IPS-NIHi11 (cell line): ENCODE measurements at places on chromosomes 13 and 19.

DNA sequence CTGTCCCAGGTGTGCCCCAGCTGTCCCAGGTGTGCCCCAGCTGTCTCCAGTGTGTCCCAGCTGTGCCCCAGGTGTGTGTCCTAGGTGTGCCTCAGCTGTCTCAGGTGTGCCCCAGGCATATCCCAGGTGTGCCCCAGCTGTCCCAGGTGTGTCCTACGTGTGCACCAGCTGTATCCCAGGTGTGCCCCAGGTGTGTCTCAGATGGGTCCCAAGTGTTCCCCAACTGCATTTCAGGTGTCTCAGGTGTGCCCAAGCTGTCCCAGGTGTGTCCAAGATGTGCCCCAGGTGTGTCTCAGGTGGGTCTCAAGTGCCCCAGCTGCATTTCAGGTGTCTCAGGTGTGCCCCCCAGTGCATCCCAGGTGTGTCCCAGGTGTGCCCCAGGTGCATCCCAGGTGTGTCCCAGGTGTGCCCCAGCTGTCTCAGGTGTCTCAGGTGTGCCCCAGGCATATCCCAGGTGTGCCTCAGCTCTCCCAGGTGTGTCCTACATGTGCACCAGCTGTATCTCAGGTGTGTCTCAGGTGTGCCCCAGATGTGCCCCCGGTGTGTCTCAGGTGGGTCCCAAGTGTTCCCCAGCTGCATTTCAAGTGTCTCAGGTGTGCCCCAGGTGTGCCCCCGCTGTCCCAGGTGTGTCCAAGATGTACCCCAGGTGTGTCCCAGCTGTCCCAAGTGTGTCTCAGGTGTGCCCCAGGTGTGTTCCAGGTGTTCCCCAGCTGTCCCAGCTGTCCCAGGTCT lies 1.3 kb upstream of the GRK1 start:
- DNase-seq: no peak

GRCh38 chr13:48412881-48413351 lies at the start of gene LPAR6:
Gene LPAR6, minus strand, starts transcription at chr13:48413113. Its CDS starts 690 bp downstream, at chr13:48412423.
- DNase-seq: peak; percentile 50

DNA sequence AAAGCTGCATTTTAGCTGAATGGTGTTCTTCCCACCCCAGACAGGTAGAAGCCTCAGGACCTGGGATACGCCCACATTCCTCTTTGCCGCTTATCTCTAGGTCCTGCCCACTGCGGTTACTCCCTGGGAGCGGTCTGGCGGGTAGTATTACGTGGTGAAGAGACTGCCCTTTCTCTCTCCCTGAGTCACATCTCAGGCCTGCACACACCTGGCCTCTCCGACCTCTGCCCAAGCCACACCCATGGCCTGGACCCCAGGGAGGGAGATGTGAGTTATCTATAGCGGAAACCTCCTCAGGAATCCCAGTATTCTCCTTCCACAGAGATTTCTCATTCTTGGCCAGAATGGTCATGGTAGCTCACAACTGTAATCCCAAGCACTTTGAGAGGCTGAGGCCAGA lies 17.3 kb downstream of the RHPN2 start:
- peak; percentile 55 for DNase-seq

DNA sequence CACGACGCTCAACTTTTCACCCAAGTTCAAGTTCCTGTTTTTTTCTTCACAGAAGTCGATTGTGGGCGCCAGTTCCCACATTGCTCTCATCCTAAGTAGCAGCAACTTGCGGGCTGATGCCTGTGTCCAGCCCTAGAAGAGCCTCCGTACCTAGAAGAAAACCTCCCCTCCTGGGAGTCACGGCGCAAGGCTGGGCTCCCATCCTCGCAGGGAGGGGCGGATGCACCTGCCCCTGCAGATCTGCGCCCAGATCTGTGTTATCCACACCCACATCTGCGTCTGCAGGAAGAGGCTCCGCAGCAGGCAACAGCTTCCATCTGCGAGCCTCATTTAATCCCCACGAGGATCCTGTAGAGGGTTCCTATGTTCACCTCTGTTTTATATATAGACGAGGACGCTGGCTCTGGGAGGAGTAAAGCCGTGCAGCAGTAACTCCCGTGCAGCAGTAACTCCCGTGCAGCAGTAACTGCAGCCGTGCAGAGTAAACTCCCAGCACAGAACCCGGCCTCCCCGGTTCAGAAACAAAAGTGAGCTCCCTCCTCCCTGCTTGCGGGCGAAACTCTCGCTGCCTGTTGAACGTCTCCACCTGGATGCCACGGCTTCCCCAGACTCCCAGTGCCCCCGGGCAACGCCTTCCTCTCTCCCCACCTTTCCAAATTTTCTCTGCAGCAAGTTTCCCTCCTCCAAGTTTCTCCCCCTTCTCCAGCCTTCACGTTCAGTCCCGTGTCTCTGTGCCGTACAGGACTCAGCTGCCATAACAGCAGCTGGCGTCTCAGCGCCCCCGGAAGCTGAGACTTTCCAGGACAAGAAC lies 23.5 kb upstream of the LAIR1 start:
- DNase-seq: peak; percentile 26

DNA sequence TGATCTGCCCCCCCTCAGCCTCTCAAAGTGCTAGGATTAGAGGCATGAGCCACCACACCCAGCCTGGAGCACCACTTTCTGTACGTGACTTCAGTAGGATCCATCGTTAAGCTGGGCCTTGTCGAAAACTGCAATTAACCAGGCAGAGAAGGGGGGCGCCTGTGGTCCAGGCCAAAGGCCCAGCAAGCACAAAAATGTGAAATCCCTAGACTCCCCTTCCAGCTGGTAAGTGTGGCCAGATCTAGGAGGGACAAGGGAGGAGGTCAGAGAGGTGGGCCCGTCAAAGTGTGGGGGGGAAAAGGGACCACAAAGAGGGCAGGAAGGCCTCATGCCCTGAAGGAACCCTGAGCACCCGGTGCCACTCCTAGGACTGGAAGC lies 13.8 kb downstream of the DDX39A start:
- peak; percentile 66 for DNase-seq

DNA sequence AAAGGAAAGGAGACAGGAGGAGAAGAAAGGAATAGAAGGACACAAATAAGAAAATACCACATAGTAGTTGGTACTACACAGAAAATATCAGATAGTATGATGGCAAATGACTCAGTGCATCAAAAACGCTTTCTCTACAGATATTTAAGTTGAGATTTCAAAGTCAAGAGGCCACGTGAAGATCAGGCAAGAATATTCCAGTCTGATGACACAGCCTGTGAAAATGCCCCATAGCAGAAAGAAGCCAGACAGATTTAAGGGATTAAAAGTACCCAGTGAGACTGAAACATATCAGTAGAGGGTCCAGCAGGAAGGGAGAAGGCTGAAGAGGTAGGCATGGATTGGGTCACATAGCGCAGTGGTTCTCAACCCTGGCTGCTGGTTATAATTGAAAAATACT lies 113.7 kb downstream of the VWA8 start:
- no peak for DNase-seq

DNA sequence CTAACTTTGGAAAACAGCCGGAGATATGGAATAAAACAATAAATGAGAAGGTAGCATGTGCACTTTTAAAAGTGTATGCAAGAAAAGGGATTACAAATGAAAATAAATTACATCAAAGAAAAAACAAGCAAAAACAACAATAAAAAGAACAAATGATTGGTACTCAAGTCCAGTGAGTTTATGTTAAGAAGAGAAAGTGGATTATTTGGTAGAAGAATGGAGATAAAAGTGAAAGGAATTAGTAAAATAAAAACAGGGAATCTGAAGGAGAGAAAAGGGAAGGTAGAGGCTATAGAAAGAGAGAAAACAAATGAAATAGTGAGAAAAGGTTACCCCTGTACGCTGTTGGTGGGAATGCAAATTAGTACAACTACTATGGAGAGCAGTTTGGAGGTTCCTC lies 28.6 kb upstream of the KLF12 start:
- DNase-seq: no peak

DNA sequence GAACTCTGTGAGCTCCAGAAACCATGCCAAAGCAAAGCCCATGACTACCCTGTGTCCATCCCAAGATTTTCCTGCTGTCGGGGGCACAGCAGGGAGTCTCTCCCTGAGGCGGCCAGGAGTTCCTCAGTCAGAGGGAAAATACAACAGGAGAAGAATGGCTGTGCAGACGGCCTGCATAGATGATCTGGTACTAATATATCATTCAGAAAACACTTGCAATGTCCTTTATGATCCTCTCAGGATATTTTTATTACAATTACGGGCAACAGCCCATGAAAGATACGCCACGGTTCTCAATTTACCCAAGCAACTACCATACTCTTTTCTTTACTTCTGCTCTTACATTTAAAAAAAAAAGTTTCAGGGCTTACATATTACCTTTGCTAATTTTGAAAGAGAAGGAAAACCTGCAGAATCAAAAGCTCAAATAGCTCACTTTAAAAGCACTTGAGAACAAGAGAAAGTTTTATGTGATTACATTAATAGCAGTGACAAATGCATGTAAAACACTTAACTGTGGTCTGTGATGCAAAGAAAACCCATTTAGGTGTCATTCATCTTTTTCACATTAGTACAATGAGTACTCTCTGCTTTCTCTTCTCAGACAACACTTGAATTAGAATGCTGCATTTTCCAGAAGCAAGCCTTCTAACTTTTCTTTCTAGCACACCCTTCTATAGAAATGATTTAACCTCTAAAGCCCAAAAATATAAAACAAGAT lies 460.8 kb downstream of the KLF5 start:
- no peak for DNase-seq

DNA sequence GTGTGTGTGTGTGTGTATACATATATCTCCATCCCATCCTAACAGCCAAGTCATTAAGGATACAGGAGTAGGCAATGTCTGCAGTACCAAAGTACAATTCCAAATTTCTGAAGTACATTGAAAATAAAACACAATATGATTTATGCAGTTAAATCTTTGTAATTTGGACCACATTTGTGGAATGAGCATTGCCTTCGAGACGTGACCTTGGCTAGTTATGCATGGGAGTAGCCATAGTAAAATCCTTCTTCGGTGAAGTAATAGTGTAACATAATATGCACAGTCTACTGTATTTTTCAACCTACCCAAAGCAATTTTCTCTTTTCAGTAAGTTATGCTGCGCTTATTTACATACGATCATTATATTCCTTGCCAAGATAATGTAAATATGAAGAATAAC lies 665.7 kb upstream of the GPC6 start:
- DNase-seq: no peak

DNA sequence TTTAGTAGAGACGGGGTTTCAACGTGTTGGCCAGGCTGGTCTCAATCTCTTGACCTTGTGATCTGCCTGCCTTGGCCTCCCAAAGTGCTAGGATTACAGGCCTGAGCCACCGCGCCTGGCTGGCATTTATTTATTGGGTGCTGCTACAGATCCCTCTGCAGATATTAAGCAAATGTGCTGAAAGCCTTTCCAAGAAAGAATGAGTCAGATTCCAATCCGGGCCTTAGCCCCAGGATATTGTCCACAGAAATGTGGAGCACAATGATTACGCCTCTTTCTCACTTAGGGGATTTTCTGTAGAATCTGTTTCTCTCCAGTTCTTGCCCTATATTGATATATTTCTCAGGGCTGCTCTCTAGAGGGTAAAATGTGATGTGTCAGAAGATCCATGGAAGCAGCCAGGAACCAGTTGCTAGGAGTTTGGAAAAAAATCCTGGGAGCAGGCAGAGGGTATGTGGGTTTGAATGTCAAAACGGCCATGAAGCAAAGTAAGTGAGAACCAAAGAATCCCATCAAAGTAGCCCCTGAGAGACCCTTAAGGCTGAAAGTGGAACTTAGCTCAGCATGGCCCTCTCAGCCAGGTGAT lies 24.8 kb upstream of the IGFL4 start:
- no peak for DNase-seq
